T-helper 17 cell (primary cell): ENCODE measurements at places on chromosomes 1 and 21. TPM values are rescaled to one million over a fixed set of nuclear protein-coding genes. Genes with fewer than 3 reads are reported as not detected.

Gene MACO1
- 21.6 TPM for total RNA-seq

Gene LRRC53
- total RNA-seq = not detected

- no peak for DNase-seq
Measured at GRCh38 chr1:63682936-63683335, 89.7 kb downstream of the PGM1 start.

GRCh38 chr1:157001304-157001703, 44.2 kb downstream of the ARHGEF11 start:
- no peak for DNase-seq

DNA sequence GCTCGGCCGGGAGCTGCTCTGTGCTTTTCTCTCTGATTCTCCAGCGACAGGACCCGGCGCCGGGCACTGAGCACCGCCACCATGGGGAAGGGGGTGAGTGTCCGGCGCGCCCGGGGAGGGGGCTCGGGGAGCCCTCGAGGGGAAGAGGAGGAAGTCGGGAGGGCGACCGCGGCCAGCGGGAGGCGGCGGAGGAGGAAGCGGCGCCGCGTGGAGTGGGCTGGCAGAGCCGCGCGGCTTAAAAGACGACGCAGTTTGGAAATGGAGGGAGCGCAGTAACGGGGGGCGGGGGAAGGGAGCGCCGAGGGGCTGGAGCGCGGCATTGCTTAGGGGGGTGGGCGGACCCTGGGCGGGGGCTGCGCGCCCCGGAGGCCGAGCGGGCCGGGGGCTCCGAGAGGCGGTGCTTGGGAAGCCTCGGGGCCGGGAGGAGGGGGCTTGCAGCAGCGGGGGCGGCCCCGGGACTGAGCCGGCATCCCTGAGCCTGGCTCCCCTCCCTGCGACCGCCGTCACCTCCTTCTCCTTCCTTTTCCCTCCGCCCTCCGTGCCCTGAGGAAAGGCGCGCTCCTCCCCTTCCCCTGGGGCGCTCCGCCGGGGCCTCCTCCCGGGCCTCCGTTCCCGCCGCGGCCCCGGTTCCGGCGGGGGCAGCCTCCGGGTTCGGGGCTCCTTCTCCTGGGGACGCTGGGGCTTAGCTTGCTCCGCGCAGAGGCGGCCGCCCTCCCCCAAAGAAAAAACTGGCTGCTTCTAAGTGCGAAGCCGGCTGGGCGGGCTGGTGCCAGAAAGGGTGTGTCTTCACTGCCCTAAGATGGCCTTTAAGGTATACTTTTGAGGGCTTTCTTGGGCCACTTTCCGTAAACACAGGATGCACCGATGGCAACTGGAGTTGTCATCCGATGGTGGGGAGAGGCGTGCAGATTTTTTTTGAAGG, 648 bp downstream of the ATP1A1 start:
- peak; percentile 56 for DNase-seq

GRCh38 chr21:31218830-31219608, 125.0 kb downstream of the TIAM1 start:
- DNase-seq = no peak

GRCh38 chr1:148333875-148334338, 149.2 kb downstream of the PPIAL4G start:
- DNase-seq = no peak

DNA sequence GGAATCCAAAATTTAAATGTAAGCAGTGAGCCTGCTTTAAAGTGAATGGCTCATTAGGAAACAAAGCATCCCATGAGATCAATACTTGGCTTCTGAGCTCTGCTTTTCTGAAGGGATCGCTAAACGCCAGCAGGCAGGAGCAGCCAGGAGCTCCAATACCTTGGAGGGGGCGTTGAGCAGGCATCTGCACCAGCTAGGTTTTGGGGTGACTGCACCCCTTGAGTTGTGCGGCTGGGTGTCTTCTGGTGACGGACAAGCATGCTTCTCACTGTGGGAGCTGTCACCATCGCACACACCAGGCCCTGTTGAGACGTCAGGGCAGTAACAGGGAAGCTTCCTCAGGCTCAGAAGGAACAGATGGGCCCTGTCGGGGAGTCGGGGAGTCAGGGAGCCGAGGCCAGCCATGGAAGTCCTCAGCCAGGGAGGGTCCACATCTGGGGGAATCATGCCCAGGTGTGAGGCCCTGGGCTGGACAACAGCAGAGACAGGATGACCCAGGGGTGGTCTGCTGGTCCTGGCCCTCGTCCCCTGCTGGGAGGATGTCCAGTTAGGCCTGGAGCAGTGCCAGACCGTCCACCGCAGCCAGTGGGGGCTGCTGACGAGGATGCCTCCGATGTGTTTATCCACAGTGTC, 57.9 kb upstream of the ADARB1 start:
- peak; percentile 2 for DNase-seq

DNA sequence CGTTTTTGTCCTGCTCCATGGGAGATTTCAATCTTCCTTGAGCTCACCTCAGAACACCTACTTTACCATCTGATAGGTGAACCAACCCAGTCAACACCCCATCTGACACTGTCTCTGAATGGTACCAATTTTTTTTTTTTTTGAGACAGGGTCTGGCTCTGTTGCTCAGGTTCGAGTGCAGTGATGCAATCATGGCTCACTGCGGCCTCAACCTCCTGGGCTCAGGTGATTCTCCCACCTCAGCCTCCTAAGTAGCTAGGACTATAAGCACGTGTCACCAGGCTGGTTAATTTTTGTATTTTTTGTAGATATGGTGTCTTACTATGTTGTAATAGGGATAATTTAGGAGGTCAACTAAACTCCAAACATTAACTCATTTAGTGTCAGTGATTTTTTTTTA, 36.3 kb downstream of the SPRTN start:
- no peak for DNase-seq

- no peak for DNase-seq
Measured at GRCh38 chr1:234154320-234155251, 218.7 kb upstream of the COA6 start.

DNA sequence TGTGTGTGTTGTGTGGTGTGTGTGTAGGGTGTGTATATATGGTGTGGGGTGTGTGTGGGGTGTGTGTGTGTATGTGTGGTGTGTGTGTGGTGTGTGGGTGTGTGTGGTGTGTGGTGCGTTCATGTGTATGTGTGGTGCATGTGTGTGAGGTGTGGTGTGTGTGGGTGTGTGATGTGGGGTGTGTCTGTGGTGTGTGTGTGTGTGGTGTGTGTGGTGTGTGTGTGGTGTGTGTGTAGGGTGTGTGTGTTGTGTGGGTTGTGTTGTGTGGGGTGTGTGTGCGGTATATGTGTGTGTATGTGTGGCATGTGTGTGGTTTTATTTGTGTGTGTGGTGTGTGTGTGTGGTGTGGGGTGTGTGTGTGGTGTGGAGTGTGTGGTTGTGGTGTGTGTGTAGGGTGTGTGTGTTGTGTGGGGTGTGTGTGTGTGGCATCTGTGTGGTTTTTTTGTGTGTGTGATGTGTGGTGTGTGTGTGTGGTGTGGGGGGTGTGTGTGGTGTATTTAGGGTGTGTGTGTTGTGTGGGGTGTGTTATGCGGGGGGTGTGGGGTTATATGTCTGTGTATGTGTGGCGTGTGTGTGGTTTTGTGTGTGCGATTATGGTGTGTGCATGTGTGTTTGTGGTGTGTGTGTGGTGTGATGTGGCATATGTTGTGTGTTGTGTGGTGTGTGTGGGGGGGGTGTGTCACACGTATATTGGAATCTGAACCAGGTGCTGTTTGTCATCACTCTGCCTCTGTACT, 17.1 kb upstream of the ZBTB21 start:
- DNase-seq = no peak
